ENCODE measurements at places on chromosomes 11 and 22.

GRCh38 chr22:26484360-26484706 is 656 bp downstream of the SRRD start:
- no peak for DNase-seq

- DNase-seq, result no peak
Observed at GRCh38 chr11:107385361-107385981, 72.2 kb downstream of the CWF19L2 start.

GRCh38 chr22:39316440-39317083 is 2.9 kb downstream of the RPL3 start:
- peak; percentile 46 for DNase-seq

GRCh38 chr11:107848345-107848744 is 10.2 kb downstream of the SLC35F2 start:
- no peak for DNase-seq

GRCh38 chr11:130874396-130874795 is 41.9 kb downstream of the SNX19 start:
- no peak for DNase-seq

DNA sequence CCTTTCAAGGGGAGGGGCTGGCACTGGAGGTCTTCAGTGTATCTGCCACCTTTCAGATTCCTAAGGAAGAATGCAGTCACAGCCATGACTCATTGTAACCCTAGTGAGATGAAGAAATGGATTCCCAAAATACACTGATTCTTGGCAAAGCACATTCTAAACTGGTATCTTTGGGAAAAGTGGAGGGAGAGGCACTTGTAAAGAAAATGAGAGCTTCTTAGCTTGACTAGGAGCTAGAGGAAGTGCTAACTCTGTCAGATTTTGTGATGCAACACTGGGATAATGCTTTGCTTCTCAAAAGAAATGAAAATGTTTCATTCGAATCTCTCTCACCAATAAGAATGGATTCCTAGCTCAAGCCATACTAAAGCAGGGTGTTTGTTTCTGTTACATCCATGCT is 14.3 kb downstream of the NRIP3 start:
- no peak for DNase-seq

DNA sequence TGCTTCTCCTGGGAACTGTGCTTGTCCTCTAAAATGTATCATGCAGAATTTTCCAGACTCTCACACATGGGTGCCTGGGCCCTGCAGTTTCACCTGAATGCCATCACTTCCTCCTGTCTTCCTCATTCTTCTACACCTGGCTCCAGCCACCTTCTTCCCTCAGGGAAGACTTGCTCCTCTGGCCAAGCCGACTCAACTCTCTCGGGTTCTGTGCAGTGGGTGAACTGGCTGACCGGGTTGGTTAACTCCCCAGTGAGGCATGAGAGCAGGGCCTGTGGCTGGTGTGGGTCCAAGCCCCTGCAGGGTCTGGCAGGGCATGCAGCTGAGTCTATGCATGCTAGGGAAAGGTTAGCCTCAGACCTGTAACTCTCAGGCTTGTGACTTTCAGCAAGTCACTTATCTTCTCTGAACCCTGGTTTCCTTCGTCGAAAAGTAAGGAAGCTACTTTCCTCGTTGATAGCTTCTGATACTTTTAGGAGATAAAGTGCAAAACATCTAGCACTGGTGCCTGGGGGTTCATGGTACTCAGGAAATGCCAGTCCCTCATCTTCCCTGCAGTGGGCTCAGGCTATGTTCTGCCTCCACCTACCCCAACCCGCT is 11.9 kb downstream of the CD82 start:
- DNase-seq, result no peak

- peak; percentile 64 for DNase-seq
Observed at GRCh38 chr22:50526108-50526833, 873 bp upstream of the SCO2 start.

- DNase-seq, result no peak
Observed at GRCh38 chr11:92473736-92474135, 249.1 kb downstream of the FAT3 start.

DNA sequence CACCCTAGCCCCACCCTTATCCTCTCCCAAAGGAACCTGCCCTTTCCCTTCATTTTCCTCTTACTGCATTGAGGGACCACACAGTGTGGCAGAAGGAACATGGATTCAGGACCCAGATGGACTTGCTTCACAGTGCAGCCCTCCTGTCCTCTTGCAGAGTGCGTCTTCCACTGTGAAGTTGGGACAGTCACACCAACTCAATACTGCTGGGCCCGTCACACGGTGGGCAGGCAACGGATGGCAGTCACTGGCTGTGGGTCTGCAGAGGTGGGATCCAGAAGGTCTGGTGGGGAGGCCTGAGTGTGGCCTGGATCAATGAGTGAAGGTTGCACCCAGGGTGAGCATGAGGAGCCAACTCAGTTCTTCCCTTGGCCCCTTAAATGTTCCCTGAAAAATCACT is 129.9 kb upstream of the B3GAT1 start:
- DNase-seq, result no peak

- DNase-seq, result no peak
Observed at GRCh38 chr11:21895686-21896085, 297.2 kb upstream of the ANO5 start.

DNA sequence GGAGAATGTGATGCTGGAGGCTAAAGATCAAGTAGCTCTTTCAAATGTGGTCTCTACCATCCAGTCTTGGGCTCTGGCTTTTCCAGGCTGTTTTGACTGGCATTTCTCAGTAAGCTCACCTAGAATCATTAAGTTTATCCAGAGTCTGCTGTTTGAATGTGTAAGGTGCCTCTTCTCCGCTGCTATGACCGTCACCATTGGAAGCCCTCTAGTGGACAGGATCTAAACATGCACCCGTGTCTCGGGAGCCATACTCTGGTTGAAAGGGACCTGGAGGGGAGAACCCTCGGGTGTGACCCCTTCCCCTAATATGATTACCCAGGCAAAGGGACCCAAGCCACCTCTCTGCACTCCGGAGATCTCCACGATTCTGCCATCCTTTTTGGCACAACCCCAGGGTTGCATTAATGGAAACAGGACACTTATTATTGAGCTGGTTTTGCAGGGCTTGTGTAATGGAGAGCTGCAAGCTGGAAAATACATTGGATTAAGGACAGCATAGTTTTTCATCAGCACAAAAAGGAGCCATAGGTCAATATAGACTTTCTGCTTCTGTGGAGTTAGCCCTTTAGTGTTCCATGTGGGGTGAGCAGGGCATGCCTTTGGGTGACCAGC is 191.0 kb upstream of the LARGE1 start:
- no peak for DNase-seq

GRCh38 chr22:49660794-49661781 is 166.6 kb downstream of the BRD1 start:
- no peak for DNase-seq

DNA sequence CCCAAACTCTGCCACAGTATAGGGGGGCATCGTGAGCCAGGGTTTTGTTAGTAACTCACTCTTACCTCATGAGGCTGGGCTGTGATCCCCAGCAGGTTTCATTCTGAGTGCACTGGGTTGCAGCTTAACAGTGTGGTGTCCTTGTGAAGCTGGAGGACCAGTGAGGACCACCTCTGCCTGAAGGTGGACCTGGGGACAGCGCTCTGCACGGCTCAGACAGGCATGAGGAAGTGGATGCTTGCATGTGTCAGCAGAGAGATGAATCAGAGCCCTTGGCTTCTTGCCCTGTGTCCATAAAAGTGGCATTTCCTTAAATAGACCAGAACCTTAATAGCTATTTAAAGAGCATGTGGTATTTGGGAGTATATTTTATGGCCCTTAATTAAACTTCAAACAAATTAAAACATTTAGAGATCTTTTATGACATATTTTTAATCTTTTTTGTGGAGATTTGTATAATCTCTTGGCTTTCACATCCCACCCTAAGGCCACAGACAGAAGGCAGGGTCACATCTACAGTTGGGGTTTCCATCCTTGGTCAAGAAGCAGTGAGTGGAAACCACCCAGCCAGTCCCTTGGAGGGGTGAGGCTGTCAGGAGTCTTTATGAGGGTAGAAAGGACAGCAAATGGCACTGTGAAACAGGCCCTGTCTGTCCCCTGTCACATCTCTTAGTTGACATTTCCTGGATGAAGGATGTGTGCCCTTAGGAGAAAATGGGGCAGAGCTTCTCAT is 24.8 kb upstream of the ADORA2A start:
- DNase-seq, result no peak

DNA sequence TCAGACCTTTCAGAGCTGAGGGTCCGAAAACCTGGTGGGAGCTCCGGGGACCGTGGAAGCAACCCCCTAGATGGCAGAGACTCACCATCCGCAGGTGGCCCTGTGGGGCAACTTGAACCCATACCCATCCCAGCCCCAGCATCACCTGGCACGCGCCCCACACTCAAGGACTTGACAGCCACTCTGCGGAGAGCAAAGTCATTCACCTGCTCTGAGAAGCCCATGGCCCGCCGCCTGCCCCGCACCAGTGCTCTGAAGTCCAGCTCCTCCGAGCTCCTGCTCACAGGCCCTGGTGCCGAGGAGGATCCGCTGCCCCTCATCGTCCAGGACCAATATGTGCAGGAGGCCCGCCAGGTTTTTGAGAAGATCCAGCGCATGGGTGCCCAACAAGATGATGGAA is 2.0 kb downstream of the ARHGEF17 start:
- no peak for DNase-seq

- no peak for DNase-seq
Observed at GRCh38 chr11:109305009-109305408, 117.0 kb upstream of the C11orf87 start.

DNA sequence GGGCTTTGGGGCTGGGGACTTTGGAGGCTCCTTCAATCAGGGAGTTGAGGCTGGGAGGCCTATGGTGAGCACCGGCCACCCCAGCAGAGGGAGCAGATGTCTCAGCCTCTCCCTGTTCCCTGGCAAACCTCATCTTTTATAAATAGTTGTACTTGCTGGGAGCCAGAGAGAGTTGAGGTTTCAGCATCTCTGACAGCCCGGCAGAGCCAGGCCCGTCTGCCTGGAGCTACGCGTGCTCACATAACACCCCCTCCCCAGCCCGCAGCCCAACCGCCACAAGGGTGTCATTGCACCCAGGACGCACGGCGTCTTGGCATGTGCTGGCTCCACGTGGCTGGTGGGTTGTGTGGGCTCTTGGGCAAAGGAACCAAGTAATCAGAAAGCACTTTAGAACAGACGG is 127.1 kb downstream of the CHST1 start:
- no peak for DNase-seq

DNA sequence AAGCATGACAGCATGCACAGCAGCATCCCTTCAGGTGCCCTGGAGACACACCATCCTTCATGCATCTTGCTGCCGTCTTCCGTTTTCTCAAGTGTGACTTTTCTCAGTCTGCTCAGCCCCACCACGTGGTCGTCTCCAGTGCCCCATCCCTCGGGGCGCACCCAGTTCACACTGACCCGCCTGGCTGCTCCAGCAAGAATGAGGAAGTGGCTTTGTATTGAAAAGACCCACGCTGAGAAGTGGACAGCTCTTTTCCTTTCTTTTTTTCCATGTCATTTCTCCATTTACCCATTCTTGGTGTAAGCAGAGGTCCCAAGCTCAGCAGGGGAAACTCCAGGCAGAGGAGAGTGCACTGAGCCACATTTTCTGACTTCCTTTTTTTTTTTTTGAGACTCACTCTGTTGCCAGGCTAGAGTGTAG is 14.5 kb downstream of the SERPINH1 start:
- DNase-seq, result no peak

DNA sequence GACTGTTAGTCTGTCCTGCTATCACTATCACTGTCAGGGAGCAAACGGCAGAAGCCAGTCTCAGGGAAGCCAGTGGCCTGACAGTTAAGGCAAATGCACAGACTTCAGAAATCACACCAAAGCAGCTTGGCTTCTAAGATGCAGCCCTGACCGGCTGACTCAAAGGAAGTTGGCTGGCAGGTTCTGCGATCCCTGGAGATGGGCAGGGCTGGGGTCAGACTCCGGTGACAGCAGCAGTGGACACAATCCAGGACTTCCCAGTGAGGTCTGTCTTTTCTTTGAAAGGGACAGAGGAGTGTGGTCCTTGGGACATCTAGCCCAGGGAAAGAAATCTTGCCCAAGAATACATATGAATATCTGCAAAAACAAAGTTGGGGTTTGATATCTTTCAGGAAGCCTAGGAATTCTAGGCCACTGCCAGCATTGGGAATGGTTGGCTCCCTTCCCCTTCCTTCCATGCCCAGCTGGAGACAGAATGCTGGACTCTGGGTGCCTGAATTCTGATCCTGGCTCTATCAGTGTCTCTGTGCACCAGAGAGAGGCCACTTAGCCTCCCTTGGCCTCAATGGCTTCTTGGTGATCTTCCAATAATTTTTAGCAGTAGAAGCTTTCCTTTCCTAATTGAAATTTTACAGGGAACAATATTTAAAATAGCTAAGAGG is 108.9 kb downstream of the KIRREL3 start:
- no peak for DNase-seq

- DNase-seq, result no peak
Observed at GRCh38 chr11:116400081-116400480, 372.7 kb downstream of the BUD13 start.

DNA sequence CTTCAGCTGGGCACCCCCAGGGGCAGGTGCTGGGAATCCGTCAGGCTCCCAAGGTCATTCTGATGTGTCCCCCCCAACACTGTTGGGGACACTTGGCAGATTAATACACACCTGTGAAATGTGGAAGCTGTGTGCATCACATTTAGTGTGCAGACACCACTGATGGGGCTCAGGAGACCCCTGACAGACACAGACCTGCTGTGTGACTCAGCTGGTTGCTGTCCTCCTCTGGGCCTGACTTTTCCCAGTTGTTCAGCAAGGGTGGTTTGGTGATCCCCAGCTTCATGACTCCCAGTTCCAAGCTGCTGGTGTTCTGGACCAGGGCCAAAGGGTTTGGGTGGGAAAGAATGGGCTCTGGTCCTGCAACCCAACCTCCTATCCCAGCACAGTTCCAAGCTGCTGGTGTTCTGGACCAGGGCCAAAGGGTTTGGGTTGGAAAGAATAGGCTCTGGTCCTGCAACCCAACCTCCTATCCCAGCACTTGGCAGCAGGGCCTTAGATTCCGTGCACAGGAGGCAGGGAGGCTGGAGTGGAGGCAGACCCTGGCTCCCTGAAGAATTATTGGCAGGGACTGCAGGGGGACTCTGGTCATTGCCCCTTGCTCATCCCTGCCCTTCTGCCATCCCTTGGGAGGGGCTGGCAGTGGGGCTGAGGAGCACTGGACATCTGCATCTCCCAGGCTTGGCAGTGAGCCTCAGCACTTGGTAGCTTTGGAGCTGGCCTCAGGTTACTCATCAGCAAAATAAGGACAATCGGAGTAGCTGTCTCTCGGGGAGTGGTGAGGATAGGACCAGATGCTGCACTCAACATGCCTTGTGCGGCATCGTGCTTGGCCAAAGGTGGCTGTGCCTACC is 8.4 kb upstream of the OMP start:
- DNase-seq, result no peak

GRCh38 chr22:28829358-28830181 is 29.2 kb upstream of the XBP1 start:
- peak; percentile 47 for DNase-seq

- DNase-seq, result no peak
Observed at GRCh38 chr11:23944923-23945322, 551.9 kb upstream of the LUZP2 start.

- DNase-seq, result no peak
Observed at GRCh38 chr11:12680246-12680939, 6.2 kb downstream of the TEAD1 start.
